ENCODE measurements at places on chromosomes 6 and 20.

DNA sequence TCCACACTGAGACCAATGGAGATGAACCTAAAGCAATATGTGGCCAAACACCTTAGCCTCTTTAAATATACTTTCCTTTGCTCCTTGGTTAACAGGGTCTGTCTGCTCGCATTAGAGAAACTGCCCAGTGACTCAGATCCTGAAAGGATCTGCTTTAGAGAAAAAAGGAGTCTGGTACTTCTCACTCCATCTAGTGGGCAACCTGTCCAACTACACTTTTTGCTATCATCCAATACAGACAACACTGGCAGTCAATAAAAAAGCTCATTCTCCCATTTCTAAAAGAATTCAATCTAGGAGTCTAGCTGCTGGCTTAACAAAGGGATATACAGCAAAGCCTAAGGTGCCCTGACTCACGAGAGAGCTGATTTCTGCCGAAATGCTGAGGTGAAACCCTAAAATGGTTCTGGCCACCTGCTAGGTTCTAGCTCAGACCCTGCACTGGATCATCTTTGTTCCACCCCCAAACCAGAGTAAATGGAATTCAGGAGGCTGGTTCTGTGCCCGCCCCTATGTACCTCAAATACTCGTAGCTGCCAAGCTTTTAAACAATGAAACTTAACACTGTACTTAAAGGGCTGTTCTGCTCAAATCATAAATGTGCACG, 11.5 kb downstream of the GNL1 start:
- H3K4me1 ChIP-seq, result peaks cover 32% of the 10 kb centered on the region
- peak overlapping the region; percentile 75 for H3K27ac ChIP-seq
- no peak for DNase-seq
- H3K36me3 ChIP-seq, result peaks cover 49% of the 10 kb centered on the region
- no peaks in the 10 kb centered on the region for H3K27me3 ChIP-seq

DNA sequence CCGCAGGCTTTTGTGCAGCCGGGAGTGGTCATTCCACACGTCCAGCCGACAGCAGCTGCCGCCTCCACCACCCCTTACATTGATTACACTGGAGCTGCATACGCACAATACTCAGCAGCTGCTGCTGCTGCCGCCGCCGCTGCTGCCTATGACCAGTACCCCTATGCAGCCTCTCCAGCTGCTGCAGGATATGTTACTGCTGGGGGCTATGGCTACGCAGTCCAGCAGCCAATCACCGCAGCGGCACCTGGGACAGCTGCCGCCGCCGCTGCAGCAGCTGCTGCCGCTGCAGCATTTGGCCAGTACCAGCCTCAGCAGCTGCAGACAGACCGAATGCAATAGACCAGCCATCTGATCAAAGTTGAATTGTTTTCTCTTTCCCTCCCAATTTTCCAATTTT, 10.6 kb downstream of the RBM24 start:
- H3K36me3 ChIP-seq, result no peaks in the 10 kb centered on the region
- no peak overlapping the region for H3K27ac ChIP-seq
- peaks cover 35% of the 10 kb centered on the region for H3K27me3 ChIP-seq
- H3K4me1 ChIP-seq, result no peaks in the 10 kb centered on the region
- H3K4me3 ChIP-seq, result no peak overlapping the region

DNA sequence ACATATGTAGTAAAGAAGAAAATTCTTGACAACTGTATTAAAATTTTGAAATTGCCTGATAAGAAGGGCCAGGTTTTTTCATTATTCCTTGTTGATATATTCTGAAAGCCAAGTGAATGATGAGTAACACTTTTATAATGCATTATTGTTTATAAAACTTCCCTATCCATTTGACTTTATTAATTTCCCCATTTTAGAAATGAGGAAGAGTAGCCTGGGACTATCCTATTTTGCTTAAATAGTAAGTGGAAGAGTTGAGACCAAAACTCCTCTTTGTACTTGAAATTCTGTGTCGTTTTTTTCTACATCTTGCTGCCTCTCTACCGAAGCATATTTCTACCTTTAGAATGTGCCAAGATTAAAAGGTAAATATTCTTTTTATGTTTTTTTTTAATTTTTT, 39.7 kb downstream of the TRMT11 start:
- H3K4me3 ChIP-seq, result no peak overlapping the region
- no peak for DNase-seq
- no peak overlapping the region for H3K27ac ChIP-seq
- H3K36me3 ChIP-seq, result peaks cover 38% of the 10 kb centered on the region

DNA sequence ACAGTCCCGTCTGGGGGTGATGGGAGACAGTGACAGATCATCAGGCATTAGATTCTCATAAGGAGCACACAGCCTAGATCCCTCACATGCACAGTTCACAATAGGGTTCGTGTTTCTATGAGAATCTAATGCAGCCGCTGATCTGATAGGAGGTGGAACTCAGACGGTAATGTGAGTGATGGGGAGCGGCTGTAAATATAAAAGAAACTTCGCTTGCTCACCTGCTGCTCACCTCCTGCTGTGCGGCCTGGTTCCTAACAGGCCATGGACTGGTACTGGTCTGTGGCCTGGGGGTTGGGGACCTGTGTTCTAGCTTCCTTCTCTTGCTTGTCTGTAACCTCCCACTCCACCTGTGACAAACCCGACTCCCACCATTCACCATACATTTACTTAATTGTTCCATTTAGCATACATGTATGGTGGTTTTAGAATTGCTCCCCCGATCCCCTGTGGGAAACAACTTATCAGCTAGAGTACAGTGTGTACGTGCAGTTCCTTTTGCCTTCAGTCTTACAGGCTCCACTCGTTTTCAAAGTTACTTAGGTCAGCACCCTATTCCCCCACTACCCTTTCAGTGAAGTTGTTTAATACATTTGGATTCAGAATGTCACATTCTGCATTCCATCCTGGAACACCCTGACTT, 4.0 kb downstream of the MANBAL start:
- no peak overlapping the region for H3K4me3 ChIP-seq
- H3K27me3 ChIP-seq, result no peaks in the 10 kb centered on the region
- no peak for DNase-seq
- H3K36me3 ChIP-seq, result peaks cover 9% of the 10 kb centered on the region
- peaks cover 26% of the 10 kb centered on the region for H3K4me1 ChIP-seq

- H3K27me3 ChIP-seq, result no peaks in the 10 kb centered on the region
- H3K27ac ChIP-seq, result no peak overlapping the region
- H3K4me3 ChIP-seq, result no peak overlapping the region
Measured at GRCh38 chr20:19074356-19074755, 138.1 kb upstream of the SLC24A3 start.

DNA sequence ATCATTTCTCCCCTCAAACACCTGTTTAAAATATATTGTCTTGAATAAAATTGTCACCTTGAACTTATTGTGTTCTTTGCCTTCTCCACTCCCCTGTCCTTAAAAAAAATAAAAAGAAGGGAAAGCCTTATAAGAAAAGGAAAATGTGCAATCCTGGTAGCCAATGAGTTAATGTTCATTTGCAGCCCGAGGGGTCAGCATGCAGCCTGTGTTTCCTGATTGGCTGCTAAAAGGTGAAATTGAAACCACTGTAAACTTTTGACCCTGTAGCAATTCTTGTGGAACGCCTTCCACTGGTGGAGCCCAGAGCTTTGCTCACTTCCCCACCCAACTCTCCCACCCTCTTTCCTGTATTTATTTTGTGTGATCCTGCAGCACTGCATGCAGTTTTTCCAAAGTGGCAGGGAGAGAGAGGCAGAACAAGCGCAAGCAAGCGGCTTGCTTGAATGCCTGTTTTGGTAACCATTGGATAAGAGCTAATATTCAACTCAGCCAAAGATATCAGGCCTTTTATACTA, 74.9 kb downstream of the NCOA3 start:
- H3K4me1 ChIP-seq, result peaks cover 80% of the 10 kb centered on the region
- peak overlapping the region; percentile 54 for H3K4me3 ChIP-seq
- no peaks in the 10 kb centered on the region for H3K27me3 ChIP-seq
- H3K27ac ChIP-seq, result peak overlapping the region; percentile 88
- H3K36me3 ChIP-seq, result peaks cover 3% of the 10 kb centered on the region

- DNase-seq, result no peak
- no peaks in the 10 kb centered on the region for H3K36me3 ChIP-seq
- H3K4me3 ChIP-seq, result no peak overlapping the region
Measured at GRCh38 chr6:131660195-131660594, 23.1 kb downstream of the ENPP3 start.

DNA sequence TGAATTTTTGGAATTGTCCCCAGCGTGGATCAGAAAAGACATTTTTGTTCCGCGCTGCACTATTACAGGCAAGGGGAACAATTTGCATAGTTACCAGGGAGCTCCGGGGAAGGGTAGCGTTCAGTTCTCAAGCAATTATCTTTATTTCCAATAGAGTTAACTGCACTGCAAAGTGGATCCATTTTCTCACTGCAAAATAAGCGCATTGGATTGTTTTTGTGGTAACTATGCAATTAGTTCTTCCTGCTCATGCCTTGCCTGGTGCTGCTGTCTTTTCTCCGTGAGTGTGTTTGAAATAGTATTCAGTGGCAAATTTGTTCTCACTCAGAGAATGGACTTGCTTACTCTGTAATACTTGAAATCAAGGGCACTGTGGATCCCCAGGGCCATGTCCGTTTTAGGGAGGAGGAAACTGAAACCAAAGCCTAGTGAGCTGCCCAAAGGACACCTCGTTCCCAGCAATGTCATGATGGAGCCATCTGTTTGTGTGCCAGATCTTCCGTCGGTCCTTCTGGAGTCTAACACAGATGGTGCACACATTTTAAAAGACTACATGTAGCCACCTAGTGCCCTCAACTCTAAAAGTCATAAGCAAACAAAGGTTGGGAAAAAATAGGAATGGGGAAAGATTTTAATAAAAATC, 7.4 kb upstream of the PCK1 start:
- no peak overlapping the region for H3K27ac ChIP-seq
- no peak for DNase-seq
- no peaks in the 10 kb centered on the region for H3K4me1 ChIP-seq
- no peak overlapping the region for H3K4me3 ChIP-seq
- H3K27me3 ChIP-seq, result peaks cover 36% of the 10 kb centered on the region

- no peaks in the 10 kb centered on the region for H3K4me1 ChIP-seq
- DNase-seq, result no peak
- H3K27me3 ChIP-seq, result no peaks in the 10 kb centered on the region
- H3K4me3 ChIP-seq, result no peak overlapping the region
- H3K27ac ChIP-seq, result no peak overlapping the region
Measured at GRCh38 chr20:19784511-19785172, 26.6 kb downstream of the RIN2 start.

DNA sequence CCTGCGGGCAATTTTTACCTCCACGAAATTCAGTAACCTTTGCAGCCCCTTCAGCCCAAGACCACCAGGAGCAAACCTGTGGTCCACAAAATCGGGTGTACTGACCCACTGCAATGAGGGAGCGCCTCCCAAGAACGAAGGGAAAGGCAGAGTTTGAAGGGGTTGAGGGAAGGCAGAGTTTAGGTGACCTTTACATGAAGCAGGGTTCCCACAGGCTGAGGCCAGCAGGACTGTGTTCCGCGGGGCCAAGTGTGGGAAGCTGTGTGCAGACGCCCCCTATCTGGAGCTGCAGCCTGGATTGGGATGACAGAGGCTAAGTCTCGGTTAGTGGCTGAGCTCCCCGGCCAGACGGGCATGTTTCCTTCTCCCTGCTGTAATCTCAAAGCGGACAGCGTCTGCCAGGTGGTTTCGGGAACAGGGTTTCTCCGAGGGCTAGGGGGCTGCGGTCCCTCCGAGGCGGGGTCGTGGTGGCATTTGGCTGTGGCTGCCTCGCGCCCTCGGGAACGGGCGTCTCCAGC, 826 bp upstream of the PYGB start:
- peak; percentile 3 for DNase-seq
- H3K4me1 ChIP-seq, result peaks cover 32% of the 10 kb centered on the region
- H3K36me3 ChIP-seq, result peaks cover 8% of the 10 kb centered on the region
- H3K27ac ChIP-seq, result peak overlapping the region; percentile 87

DNA sequence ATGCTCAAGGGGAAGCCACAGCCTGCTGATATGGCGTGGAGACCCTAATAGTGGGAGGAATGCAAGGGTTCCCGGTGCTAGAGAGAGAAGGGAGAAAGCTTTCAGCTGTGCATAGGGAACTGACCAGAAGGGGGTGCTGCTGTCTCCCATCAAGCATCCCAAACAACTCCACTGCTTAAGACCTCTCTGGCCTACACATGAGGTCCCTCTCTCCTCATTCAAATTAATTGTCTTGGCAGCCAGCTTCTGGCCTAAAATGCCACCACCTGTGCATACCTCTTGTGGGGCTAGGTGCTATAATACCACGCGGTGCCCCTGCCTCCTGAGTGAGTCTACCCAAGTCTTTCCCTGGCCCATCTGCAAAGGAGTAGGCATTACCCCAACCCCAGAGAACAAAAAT, 14.5 kb downstream of the ADISSP start:
- no peak overlapping the region for H3K27ac ChIP-seq
- no peaks in the 10 kb centered on the region for H3K27me3 ChIP-seq
- peaks cover 3% of the 10 kb centered on the region for H3K36me3 ChIP-seq
- peaks cover 3% of the 10 kb centered on the region for H3K4me1 ChIP-seq
- peak; percentile 51 for DNase-seq

- H3K4me3 ChIP-seq, result no peak overlapping the region
- no peak for DNase-seq
- H3K4me1 ChIP-seq, result no peaks in the 10 kb centered on the region
Measured at GRCh38 chr6:105824732-105825131, 261.4 kb upstream of the PRDM1 start.

DNA sequence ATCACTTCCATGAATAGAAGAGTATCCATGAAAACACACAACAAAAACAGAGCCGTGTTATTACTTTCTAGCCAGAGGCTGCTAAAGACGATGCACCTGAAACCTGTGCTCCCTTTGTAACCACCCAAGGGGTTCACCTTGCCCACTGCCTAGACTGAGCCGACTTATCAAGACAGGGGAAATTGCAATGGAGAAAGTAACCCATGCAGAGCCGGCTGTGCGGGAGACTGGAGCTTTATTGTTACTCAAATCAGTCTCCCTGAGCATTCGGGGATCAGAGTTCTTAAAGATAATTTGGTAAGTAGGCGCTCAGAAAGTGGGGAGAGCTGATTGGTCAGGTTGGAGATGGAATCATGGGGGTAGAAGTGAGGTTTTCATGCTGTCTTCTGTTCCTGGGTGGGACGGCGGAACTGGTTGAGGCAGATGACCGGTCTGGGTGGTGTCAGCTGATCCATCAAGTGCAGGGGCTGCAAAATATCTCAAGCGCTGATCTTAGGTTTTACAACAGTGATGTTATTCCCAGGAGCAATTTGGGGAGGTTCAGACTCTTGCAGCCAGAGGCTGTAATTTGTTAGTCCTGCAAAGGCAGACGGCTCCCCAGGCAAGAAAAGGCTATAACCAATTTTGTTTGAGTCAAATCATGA, 366.6 kb downstream of the PREX1 start:
- no peak overlapping the region for H3K27ac ChIP-seq
- peaks cover 22% of the 10 kb centered on the region for H3K27me3 ChIP-seq
- DNase-seq, result no peak
- H3K4me3 ChIP-seq, result no peak overlapping the region
- no peaks in the 10 kb centered on the region for H3K36me3 ChIP-seq

- no peak for DNase-seq
- no peak overlapping the region for H3K27ac ChIP-seq
- H3K4me3 ChIP-seq, result no peak overlapping the region
- H3K36me3 ChIP-seq, result no peaks in the 10 kb centered on the region
- no peaks in the 10 kb centered on the region for H3K27me3 ChIP-seq
Measured at GRCh38 chr6:70790483-70791224, 123.0 kb downstream of the SMAP1 start.

GRCh38 chr6:26044140-26045064, 42.8 kb upstream of the HFE start:
- peaks cover 30% of the 10 kb centered on the region for H3K36me3 ChIP-seq
- peaks cover 18% of the 10 kb centered on the region for H3K4me1 ChIP-seq
- peak overlapping the region; percentile 94 for H3K27ac ChIP-seq

- H3K4me1 ChIP-seq, result no peaks in the 10 kb centered on the region
- H3K27me3 ChIP-seq, result peaks cover 18% of the 10 kb centered on the region
- no peak for DNase-seq
- no peak overlapping the region for H3K4me3 ChIP-seq
- no peak overlapping the region for H3K27ac ChIP-seq
- no peaks in the 10 kb centered on the region for H3K36me3 ChIP-seq
Measured at GRCh38 chr6:105102186-105102585, 77.6 kb downstream of the POPDC3 start.
